ENCODE measurements at places on chromosomes 4 and X.

- DNase-seq: no peak
Measured at GRCh38 chrX:118702741-118703140, 24.7 kb upstream of the IL13RA1 start.

DNA sequence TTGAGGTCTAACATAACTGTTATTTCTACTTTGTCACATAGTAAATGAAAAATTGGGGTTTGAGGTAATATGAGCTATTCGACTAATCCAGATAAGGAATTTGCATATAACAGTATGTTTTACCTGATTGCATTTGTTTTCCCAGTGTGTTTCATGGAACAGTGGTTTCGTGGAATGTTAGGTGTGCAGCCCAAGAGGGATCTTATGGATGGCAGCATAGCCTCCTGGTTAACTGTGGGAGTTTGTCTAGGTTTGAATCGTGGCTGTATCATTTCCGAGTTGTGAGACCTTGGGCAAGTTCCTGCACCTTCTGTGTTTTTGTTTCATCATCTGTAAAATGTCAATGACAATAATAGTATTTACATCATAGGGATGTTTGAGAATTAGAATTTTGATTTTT lies 7.9 kb downstream of the BMPR1B start:
- no peak for DNase-seq

- peak; percentile 63 for DNase-seq
Measured at GRCh38 chr4:70183168-70183939, 12.2 kb upstream of the ODAM start.

DNA sequence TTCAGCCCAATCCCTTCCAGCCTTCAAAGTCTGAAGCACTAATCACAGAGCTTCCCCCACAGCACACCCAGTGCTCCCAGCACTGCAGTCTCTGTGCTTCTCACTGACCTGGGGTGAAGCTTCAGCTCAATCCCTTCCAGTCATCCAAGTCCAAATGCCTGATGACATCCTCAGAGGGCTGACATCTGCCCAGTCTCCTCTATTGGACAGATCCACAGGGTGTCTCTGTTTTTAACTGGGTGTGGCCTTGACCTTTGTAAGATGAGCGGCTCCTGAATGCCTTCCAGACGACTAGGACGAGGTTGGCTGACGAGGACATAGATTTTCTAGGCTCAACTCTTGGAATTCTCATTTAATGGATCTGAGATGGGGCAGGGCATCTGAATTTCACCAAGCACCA lies 7.6 kb upstream of the SLC2A9 start:
- DNase-seq: no peak

GRCh38 chr4:134024251-134024650 lies 177.3 kb downstream of the PABPC4L start:
- no peak for DNase-seq

GRCh38 chr4:160423879-160424451 lies 1321.1 kb downstream of the RAPGEF2 start:
- DNase-seq: no peak

GRCh38 chrX:115952417-115953092 lies 218.0 kb upstream of the AGTR2 start:
- no peak for DNase-seq

GRCh38 chr4:98383431-98384106 lies 122.4 kb downstream of the RAP1GDS1 start:
- DNase-seq: no peak

GRCh38 chr4:134421734-134422133 lies 220.1 kb upstream of the PABPC4L start:
- no peak for DNase-seq

DNA sequence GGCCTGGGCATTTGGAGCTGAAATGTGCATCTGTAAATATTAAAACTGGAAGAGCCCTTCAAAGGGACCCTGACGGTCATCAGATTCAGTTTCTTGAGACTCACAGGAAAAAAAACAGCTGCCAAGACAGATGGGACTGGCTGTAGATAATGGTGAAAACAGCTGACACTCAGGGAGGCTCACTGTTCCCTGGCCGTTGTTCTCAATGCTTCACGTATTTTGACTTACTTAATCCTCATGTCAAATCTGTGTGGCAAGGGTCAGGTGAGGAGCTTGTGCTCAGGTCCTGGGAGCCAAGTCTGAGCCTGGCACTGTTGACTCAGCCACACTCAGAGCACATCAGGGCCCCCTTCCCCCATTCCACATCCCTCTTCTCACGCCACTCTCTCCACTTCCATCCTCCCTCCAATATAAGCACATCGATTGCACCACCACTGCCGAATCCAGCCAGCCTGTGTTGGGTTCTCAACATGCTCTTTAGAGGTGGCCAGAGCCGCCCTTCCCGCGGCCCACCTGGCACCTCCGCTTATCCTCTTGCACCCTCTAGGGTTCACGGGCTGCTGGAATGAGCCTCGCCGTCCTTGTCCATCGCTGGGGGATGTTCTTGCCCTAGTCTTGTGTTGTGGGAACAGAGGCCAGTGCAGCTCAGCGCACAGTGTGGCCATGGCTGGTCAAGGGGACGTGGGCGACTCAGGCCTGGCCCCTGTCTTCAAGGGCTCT lies 40.1 kb downstream of the EVC start:
- DNase-seq: no peak

DNA sequence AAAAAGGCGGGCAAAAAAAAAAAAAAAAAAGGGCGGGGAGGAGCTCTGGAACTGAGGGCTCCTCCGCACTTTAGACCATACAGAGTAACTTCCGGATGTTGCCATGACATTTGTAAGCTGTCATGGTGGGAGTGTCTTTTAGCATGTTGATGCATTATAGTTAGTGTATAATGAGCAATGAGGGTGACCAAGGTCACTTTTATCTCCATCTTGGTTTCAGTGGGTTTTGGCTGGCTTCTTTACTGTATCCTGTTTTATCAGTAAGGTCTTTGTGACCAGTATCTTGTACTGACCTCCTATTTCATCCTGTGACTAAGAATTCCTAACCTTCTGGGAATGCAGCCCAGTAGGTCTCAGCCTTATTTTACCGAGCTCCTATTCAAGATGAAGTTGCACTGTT lies 193.4 kb downstream of the UGT8 start:
- no peak for DNase-seq

- DNase-seq: no peak
Measured at GRCh38 chrX:11097933-11098332, 13.2 kb upstream of the HCCS start.

- DNase-seq: no peak
Measured at GRCh38 chrX:2718821-2719220, 27.7 kb downstream of the CD99 start.

GRCh38 chr4:77601614-77602187 lies 3.9 kb upstream of the CXCL13 start:
- DNase-seq: no peak

GRCh38 chr4:6031846-6032245 lies 13.6 kb upstream of the C4orf50 start:
- no peak for DNase-seq

- DNase-seq: no peak
Measured at GRCh38 chr4:122086338-122087065, 65.6 kb upstream of the BLTP1 start.

- DNase-seq: no peak
Measured at GRCh38 chrX:6857749-6858148, 289.8 kb upstream of the STS start.

- DNase-seq: no peak
Measured at GRCh38 chr4:143186649-143187048, 1.9 kb downstream of the USP38 start.

- DNase-seq: no peak
Measured at GRCh38 chrX:38627683-38628082, 66.3 kb downstream of the TSPAN7 start.

DNA sequence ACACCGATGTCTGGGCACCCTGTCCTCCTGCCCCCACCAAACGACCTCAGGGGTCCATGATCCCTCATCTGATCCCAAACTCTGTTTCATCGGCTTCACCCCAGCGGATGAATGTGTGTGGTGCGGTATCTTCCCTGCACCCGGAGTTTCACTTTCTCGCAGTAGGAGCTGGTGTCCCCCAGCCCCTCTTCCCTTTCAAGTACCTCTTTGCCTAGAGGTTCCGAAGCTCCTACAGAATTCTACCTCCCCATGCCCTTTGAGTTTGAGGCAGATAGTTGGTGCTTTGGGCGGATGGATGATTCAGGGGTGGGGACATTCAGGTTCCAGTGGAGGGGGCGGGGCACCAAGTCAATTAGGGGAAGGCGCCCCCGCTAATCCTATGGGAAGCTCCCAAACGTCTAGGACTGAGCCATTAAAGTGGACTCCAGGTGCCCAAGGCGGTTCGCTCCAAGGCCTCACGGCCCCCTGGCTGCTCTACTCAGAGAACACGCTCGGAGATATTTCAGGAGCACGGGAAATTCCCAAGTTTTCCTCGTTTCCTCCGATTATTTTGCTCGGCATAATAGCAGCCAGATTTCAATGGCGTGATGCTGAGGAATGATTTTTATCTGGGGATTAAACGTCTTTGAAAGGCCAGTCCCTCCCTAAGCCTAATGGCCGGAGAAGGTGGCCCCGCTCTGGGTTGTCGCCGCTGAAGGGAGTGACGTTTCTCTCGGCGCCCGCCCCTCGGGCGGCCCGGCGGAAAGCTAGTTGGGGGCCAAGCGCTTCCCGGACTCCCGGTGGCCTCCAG lies 1.3 kb downstream of the MSX1 start:
- DNase-seq: no peak

- no peak for DNase-seq
Measured at GRCh38 chrX:16739574-16739973, 20.2 kb downstream of the SYAP1 start.

GRCh38 chr4:102730968-102731533 lies 29.7 kb downstream of the MANBA start:
- DNase-seq: no peak

- DNase-seq: no peak
Measured at GRCh38 chrX:148536961-148537360, 36.5 kb downstream of the AFF2 start.

- DNase-seq: no peak
Measured at GRCh38 chr4:87574996-87575395, 33.3 kb upstream of the DSPP start.

Measured in neuronal stem cell (in vitro differentiated cells).